Trophoblast cell (in vitro differentiated cells and primary cell): ENCODE measurements at places on chromosomes 12 and 14.

DNA sequence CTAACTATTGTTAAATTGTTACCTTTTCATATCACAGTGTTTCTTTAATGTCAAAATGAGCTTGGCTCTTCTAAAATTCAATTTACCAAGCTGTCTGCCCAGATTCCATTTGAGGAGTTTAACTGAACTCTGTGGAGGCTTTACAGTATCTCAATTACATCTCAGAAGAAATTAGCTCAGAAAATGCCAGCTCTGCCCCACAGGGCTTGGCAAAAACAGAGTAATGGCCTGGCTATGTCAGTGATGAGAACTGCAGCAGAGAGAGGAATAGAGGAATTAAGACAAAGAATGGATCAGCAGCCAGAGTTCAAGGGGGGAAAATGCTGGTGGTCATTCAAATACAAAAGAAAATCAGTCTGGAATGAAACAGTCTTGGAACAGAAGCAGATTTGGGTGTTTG is 15.8 kb upstream of the TMTC1 start:
- no peaks in the 10 kb centered on the region for H3K27me3 ChIP-seq
- no peaks in the 10 kb centered on the region for H3K4me1 ChIP-seq
- no peak overlapping the region for H3K4me3 ChIP-seq
- H3K36me3 ChIP-seq, result no peaks in the 10 kb centered on the region
- no peak for DNase-seq
- no peak overlapping the region for H3K27ac ChIP-seq

GRCh38 chr14:68685419-68686204 is 107.3 kb downstream of the ZFP36L1 start:
- peak; percentile 94 for DNase-seq
- H3K4me3 ChIP-seq, result peak overlapping the region; percentile 10
- no peaks in the 10 kb centered on the region for H3K36me3 ChIP-seq
- H3K27ac ChIP-seq, result peak overlapping the region; percentile 95

DNA sequence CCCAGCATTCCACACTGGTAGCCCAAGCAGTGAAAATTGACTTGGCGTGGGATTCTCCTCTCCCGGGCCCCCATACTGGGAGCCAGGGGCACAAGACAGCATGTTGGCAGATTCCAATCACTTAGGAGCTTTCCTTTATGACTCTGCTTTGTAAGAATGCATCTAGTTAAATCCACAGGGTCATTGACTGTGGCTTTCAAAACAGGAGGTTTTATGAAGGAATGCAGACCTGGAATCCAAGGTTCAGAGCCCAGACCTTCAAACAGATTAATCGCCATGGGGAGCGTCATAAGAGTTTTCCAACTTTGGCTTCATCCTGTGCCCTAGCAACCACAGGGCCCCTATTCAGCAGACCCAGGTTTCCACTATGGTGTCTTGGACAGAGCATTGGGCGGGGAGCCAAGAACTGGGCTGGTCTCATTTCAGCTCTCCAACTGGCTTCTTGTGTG is 76.4 kb upstream of the RMST start:
- DNase-seq, result no peak
- H3K36me3 ChIP-seq, result no peaks in the 10 kb centered on the region
- no peaks in the 10 kb centered on the region for H3K4me1 ChIP-seq
- H3K4me3 ChIP-seq, result no peak overlapping the region
- H3K27ac ChIP-seq, result no peak overlapping the region
- no peaks in the 10 kb centered on the region for H3K27me3 ChIP-seq

DNA sequence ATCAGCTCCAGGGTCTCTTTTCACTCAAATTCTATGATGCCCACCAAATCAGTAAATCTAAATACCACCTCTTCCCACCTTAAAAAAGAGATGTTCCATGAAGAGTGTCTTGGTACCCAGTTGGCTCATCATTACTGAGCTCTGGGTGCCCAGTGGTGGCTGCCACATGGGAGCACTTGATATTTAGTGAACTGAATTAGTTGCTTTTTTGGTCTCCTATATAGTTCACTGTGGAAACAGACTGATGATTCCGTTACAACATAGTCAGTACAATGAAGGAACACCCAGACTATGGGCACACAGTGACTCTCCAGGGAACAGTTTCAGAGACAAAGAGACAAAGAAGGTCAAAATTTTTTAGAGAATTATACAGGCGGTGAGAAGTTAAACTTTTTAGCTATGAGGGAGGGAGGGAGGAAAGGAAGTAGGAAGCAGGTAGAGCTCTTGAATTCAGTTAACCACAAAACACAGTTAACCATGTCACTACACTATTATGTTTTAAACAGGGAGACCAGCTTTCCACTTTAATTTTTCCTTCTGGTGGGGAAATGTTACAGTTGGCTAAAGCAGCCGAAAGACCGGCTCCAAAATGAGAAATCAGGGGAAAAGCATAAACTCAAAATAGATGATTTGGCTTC is 14.6 kb upstream of the YY1 start:
- DNase-seq, result no peak
- no peak overlapping the region for H3K27ac ChIP-seq
- H3K4me3 ChIP-seq, result no peak overlapping the region
- no peaks in the 10 kb centered on the region for H3K27me3 ChIP-seq
- peaks cover 15% of the 10 kb centered on the region for H3K4me1 ChIP-seq

DNA sequence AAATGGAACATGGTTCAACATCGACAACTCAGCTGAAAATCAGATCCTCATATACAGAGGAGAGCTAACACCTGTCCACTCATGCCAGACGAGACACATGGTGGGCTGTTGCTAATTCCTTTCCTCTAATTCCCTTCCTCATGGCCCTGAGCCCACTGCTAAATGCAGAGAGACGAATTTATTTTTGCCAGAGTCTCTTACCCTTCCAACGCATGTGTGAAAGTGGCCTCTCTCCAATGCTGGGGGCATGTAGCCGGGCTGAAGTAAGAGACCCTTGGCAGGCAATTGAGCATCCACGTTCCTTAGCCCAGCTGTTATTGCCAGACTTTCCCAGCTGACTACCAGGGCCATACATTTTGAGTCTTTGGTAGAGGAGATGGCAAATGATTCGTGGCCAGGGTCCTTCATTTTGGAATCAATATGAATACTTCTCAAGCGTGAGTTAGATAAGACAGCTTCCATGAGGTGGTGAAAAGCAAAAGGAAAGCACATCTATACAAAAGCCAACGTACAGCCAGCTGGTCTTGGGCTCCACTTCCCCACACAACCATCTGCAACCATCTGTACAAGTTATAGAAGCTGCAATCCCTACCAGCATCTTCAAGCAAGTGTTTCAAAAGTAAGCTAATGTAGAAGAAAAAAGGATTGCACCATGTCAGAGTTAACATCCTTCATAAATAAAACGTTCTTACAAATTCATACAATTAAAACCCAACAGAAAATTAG is 28.6 kb downstream of the CORO1C start:
- peak overlapping the region; percentile 87 for H3K27ac ChIP-seq
- no peak for DNase-seq
- H3K36me3 ChIP-seq, result peaks cover 21% of the 10 kb centered on the region
- no peak overlapping the region for H3K4me3 ChIP-seq

GRCh38 chr12:132524405-132524804 is 34.5 kb downstream of the FBRSL1 start:
- H3K4me1 ChIP-seq, result no peaks in the 10 kb centered on the region
- H3K27me3 ChIP-seq, result no peaks in the 10 kb centered on the region
- no peaks in the 10 kb centered on the region for H3K36me3 ChIP-seq
- no peak overlapping the region for H3K27ac ChIP-seq
- DNase-seq, result no peak

GRCh38 chr12:99054601-99055128 is 409.6 kb downstream of the APAF1 start:
- no peak overlapping the region for H3K4me3 ChIP-seq
- no peaks in the 10 kb centered on the region for H3K4me1 ChIP-seq
- no peaks in the 10 kb centered on the region for H3K36me3 ChIP-seq
- no peaks in the 10 kb centered on the region for H3K27me3 ChIP-seq
- no peak for DNase-seq

GRCh38 chr12:14256555-14257169 is 108.8 kb upstream of the ATF7IP start:
- peaks cover 2% of the 10 kb centered on the region for H3K36me3 ChIP-seq
- DNase-seq, result peak; percentile 74
- no peak overlapping the region for H3K4me3 ChIP-seq
- H3K4me1 ChIP-seq, result peaks cover 17% of the 10 kb centered on the region
- peak overlapping the region; percentile 97 for H3K27ac ChIP-seq

DNA sequence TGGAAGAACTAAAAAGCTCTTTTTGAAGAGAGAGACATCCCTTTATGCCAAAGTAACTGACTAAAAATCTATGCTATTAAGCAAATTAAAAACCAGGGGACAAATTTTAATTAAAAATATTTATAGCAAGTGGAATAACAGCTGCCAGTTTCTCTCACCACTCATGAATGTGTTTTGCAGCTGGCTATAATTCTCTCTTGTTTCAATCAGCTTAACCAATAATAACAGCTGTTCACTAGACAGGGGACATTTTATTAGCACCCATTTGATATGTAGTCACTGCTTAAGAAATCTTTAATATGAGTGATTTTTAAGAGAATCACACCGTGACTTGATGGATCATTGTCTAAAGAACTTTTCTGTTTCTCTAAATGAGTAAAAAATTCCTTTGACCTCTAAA is 34.2 kb upstream of the KRR1 start:
- H3K27ac ChIP-seq, result no peak overlapping the region
- H3K36me3 ChIP-seq, result no peaks in the 10 kb centered on the region
- H3K27me3 ChIP-seq, result no peaks in the 10 kb centered on the region
- no peak overlapping the region for H3K4me3 ChIP-seq

DNA sequence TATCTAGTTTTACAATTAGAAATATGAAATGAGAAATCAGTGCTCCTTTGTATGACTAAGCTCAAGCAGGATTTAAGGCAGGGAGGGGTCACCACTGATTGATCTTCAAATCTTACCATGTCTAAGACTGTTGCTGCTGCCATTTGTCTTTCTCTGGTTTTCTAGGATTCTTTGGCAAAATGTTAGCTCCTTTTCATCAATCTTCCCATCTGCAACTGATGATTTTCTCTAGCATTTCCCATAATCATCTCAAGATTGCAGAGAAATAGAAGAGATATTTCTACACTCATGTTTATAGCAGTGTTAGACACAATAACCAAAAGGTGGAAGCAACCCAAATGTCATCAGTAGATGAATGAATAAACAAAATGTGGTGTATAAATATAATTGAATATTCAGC is 175.0 kb downstream of the RAD51B start:
- no peak for DNase-seq
- H3K36me3 ChIP-seq, result no peaks in the 10 kb centered on the region
- no peaks in the 10 kb centered on the region for H3K27me3 ChIP-seq

GRCh38 chr12:106343214-106343528 is 14.4 kb upstream of the POLR3B start:
- DNase-seq, result no peak
- H3K4me1 ChIP-seq, result no peaks in the 10 kb centered on the region
- no peaks in the 10 kb centered on the region for H3K27me3 ChIP-seq
- no peaks in the 10 kb centered on the region for H3K36me3 ChIP-seq
- no peak overlapping the region for H3K27ac ChIP-seq

DNA sequence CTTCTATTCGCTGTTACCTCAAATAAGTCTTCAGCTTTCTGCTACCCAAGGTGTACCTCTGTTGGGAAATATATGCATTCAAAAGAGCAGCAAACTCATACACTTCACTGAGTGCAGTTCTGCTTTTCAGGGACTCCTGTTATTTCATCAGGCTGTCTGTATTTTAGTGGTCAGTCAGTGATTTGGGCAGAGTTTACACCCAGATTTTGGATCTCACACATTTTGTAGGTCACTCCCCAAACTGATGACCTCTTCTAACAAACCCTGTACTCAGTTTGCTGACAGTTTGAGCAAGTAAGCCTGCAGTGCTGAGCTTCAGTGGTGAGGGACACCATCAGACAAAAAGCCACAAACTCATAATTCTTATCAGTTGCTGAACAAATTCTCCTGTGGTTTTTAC is 8.2 kb upstream of the WASHC4 start:
- no peak overlapping the region for H3K4me3 ChIP-seq
- peaks cover 2% of the 10 kb centered on the region for H3K4me1 ChIP-seq
- H3K27ac ChIP-seq, result no peak overlapping the region
- no peaks in the 10 kb centered on the region for H3K27me3 ChIP-seq
- peaks cover 2% of the 10 kb centered on the region for H3K36me3 ChIP-seq

DNA sequence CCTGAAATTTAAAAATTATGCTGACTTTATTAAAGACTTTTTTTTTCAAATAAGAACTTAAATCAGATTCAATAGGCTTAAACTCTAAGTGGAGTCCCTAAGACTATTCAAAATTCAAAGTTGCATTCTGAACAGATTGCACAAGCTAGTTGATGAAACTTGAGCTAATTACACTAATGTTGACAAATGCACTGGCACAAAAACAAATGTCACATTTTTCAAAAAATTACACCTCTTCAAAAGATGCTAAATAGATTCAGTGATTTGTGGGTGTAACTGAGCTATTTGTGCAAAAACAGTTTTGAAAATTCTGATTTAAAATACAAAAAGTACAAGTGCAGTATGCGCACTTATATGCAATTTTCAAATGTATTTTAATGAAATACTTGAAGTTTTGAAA is 205.4 kb downstream of the RERGL start:
- DNase-seq, result no peak
- no peak overlapping the region for H3K4me3 ChIP-seq
- no peaks in the 10 kb centered on the region for H3K36me3 ChIP-seq
- no peaks in the 10 kb centered on the region for H3K4me1 ChIP-seq
- no peak overlapping the region for H3K27ac ChIP-seq
